ELR (cell line): ENCODE measurements at places on chromosomes 7 and 10.
A peak's percentile ranks its signal among the peaks of the same experiment; 100 is the strongest.

- peak; percentile 5 for DNase-seq
These were observed 42.4 kb upstream of the DDC start for GRCh38 chr7:50607524-50608125.

DNA sequence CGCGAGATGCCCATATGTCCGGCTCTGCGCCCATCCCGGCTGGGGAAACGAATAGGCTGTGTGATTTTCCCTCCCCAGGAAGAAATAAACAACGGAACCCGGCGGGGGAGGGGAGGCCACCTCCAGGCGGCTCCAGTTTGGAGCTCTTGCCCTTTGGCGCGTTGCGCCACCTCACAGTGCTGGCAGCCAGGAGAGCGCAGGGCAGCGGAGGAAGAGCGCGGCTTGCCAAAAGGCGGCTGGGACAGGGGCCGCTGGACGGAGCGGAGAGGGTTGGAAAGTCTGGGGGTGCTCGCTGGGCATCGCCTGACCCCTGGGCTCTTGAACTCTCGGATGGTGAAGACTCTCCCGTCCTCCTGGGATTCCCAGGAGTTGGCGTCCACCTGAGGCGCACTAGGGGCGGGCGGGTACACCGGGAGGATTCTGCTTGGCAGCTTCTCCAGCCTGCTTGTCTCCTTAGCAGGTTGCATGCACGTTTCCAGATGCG lies 5.3 kb upstream of the NEUROG3 start:
- DNase-seq, result no peak

DNA sequence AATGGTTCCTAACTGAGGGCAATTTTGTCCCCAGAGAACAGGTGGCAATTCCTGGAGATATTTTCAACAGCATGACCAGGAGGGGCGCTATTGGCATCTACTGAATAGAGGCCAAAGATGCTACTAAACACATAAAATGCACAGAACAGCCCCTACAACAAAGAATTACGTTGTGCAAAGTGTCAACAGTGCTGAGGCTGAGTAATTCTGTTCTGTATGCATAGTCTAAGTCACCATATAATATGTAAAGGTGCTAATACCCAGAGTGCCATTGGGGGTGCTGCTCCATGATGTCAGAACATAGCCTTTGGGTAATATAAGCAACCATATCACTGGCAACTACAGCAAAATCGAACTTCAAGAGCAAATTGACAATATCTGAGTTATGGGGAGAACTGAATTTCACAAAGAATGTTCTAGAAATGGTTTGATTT lies 213.3 kb upstream of the PHYHIPL start:
- DNase-seq, result peak; percentile 27

DNA sequence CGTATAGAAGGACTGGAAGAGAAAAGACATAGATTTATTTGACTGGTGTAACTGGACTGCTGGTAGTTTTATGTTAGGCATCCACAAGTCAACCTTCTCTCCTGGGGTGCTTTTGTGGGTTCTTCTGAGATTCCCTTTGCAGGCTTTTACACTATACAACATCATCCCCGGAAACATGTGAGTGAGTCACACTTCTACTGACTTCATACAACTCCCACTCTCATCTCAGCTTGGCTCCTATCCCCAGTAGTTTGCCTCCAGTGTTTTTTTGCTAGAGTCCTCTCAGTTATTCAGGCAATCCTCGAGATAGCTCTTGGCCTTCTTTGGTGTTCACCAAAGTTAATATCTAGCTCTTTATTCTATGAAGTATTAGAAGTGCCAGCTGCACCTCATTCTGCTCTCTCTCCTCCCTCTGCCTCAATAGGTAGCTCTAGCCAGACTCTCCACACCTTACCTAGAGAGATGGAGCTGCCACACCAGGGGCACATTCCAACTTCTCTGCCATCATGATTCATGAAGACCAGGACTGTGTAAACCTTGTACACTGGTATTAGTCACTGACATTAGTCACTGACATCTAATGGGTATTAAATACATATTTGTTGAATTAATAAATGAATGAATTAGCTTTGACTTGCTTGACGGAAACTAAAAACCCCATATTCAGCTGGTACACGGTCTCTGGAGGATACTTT lies 281.9 kb downstream of the PPP1R3A start:
- peak; percentile 73 for DNase-seq

- DNase-seq, result no peak
These were observed 70.8 kb upstream of the FAM204A start for GRCh38 chr10:118412932-118413331.

DNA sequence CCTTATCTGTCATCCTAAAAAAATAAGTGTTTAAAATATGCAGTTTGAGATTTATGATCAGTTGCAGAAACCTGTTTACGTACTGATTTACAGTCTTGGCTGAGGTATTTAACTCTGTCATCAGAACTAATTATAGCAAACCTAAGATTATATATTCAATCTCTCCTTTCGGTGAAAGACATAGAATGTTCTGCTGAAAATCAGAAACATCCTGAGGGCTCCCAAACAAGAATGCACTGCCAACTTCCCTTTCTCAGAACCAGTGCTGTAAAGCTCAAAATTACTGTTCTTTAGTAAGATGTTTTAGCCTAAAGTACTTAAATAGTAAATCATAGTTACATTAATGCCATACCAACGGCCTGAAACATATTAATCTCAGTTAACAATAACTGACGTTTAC lies 34.3 kb downstream of the FAM204A start:
- no peak for DNase-seq

GRCh38 chr10:25120188-25120587 lies 54.6 kb upstream of the GPR158 start:
- DNase-seq, result no peak

DNA sequence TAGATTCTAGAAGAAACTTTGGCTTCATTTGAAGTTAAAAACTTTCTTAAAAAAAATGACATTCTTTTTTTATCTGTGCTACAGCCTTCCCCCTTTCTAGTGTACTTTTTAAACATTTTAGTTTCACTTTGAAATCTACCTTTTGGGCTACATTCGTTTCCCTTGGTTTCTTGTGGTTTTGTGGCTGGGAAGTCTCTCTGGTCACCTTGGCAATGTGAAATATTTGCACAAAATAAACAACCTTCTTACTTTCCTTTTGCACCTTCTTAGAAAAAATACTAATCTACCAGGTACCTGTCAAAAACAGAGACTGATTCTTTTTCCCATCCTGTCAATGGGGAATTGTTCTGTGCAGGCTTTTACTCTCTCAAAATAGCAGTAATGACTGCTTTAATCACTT lies 350.2 kb downstream of the GATA3 start:
- DNase-seq, result no peak

GRCh38 chr7:141664450-141664849 lies 37.5 kb downstream of the DENND11 start:
- no peak for DNase-seq

- no peak for DNase-seq
These were observed 127.7 kb downstream of the TEX36 start for GRCh38 chr10:125555267-125555666.

- no peak for DNase-seq
These were observed 490 bp upstream of the ZNF239 start for GRCh38 chr10:43574906-43575305.

DNA sequence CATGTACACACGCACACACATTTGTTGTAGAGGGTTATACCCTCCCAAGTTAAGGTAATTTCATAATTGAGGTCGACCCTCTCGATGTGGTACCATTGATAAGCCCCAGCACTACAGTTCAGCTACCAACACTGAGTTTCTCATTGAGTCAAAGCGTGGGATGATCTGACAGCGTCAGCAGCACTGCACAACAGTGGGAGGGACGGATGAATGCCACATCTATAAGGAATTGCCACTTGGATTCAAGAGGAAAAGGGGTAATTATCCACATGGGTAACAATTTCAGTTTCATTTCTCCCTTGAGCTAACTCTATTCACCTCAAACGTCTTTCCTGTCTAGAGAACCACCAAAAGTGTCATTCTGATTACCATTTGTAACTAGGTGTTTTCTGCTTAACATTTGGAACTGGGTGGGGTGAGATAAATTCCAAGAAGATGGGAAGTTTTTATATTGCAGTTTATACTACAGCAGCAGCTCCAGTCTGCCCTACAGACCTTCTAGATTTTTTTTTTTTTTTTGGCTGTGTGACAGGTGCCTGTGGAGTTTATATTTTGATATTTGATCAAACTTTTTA lies 342.9 kb downstream of the AUTS2 start:
- DNase-seq, result no peak

- no peak for DNase-seq
These were observed 9.0 kb upstream of the ATP6V0E2 start for GRCh38 chr7:149864751-149865150.

GRCh38 chr7:139118805-139119485 lies 9.4 kb upstream of the ZC3HAV1 start:
- DNase-seq, result no peak

- DNase-seq, result no peak
These were observed 15.8 kb upstream of the DOCK1 start for GRCh38 chr10:126889421-126889820.

DNA sequence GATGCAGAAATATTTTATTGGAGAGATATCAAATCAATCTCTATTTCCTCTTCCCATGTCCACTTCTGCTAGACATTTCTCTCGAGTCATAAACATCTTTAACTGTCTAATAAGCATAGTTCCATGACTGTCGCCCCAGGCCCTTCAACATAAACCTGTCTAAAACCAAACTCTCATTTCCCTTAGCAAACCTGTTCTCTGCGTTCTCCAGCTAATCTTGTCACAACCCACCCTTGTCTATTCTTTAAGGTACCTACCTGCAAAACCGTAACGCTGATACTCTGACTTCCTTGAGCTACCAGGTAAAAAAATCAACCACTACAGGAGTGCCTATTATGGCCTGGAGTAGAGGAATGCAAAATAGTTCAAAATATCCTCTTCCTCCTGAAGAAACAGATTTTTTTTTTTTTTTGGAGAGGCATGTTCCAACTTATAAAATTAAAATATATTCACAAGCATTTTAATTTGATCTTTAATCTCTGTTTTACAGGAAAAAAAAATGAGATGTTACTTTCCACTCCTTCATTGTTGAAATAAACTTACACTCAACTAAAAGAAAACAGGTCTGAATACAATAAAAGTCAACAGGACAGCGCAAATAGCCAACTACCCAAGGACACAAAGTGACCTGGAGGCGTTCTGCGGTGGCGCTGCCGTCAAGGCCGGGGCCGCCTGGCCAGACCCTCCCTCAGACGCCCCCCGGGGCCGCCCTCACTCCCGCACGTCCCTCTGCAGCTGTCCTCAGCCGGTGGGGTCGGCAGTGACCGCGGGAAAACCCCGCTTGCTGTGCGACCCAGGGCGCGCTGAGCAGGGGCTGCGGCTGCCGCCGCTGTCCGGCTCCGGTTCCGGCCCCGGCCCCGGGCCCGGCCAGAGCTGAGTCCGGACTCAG lies 765 bp downstream of the SLC25A40 start:
- DNase-seq, result peak; percentile 16

- no peak for DNase-seq
These were observed 4.9 kb downstream of the FAM53B start for GRCh38 chr10:124739119-124739921.

- DNase-seq, result peak; percentile 78
These were observed 73.8 kb downstream of the OSBPL3 start for GRCh38 chr7:24905996-24906770.

DNA sequence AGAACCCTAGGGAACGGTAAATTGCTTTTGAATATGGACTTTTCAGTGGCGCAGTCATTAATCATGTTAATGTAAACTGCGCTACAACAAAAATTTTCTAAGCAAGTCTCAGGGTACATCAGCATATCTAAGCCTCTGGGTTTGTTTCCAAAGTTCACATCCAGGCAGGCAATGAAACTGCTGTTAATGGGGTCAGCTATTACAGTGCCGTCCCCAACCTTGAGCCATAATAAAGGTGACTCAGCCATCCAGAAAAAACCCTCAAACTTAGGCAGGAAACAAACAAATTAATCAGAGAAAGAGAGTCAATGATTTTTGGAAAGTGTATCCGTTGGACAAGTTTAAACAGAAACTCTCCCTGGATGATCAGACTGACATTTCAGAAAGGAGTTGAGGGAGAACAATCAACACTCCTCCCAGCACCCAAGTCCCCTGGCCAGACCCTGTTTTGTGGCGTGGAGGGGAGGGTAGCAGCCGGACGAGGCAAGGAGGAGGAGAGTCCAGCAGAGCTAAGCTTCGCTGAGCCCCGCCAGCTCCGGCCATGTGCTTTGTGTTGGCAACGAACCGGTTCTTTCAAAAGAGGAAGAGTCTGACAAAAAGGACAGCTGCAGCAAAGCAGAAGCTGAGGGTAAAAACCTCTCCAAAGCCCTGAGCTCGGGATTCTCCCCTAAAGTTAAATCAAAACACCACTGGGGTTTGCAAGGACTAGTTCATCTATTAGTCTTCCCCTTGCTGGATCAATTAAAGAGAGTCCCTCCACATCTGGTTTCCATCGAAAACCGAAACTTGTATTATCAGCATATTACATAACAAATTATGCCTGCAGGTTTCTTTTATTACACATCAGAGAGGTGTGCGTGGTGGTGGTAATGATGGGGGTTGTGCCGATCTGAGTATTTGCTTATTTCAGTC lies 3.6 kb downstream of the FAM53B start:
- peak; percentile 59 for DNase-seq

GRCh38 chr7:158378978-158379377 lies 208.6 kb downstream of the PTPRN2 start:
- no peak for DNase-seq

DNA sequence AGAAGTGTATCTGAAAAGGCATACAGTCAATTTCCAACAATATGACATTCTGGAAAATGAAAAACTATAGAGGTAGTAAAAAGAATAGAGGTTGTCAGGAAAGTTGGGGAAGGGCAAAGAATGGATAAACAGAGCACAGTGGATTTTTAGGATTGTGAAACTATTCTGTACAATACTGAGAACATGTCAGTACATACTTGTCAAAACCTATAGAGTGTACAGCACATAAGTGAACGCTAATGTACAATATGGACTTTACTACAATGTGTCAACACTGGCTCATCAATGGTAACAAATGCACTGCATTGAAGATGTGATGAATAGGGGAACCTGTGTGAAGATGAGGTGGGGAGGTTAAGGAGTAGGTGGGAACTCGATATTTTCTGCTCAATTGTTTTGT lies 483.0 kb upstream of the PFKP start:
- no peak for DNase-seq

GRCh38 chr7:77393261-77393660 lies 22.9 kb downstream of the GSAP start:
- peak; percentile 85 for DNase-seq

GRCh38 chr10:3347413-3348182 lies 175.0 kb upstream of the PITRM1 start:
- no peak for DNase-seq

DNA sequence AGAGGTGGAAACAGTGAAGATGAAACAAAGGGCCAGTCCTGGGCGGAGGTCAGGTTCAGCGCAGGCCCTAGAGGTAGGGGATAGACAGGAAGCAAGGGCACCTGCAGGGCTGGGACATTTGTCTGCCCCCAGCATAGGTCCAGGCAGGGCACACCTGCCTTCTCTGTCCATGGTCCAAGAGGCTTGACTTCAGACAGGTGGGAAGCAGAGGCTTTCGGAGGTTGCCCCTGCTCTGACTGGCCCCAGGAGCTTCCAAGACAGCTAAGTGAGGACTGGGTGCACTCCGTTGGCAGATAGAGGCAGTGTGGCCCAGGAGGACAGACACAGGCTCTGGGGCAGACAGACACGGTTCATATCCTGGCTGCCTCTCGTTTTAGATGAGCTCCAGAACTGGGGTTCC lies 71.6 kb upstream of the GRB10 start:
- DNase-seq, result no peak

GRCh38 chr7:45515346-45515745 lies 58.8 kb upstream of the ADCY1 start:
- DNase-seq, result no peak
